ENCODE measurements at places on chromosomes 11 and 22.

DNA sequence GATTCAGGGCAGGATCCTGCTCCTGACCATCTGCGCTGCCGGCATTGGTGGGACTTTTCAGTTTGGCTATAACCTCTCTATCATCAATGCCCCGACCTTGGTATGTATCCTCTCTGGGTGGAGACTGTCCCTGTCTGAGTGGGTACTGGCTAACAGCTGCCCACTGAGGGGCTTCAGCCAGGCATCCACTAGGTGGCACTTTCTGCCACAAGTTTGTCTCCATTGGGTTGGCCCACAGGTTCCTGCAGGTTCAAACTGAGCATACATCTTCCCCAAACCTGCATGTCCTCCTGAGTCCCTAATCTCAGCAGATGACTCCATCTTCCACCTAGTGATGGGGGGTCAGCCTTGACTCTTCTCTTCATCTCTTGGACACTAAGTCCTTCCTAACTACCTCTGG is 4.4 kb downstream of the SLC2A11 start:
- peak; percentile 47 for DNase-seq

DNA sequence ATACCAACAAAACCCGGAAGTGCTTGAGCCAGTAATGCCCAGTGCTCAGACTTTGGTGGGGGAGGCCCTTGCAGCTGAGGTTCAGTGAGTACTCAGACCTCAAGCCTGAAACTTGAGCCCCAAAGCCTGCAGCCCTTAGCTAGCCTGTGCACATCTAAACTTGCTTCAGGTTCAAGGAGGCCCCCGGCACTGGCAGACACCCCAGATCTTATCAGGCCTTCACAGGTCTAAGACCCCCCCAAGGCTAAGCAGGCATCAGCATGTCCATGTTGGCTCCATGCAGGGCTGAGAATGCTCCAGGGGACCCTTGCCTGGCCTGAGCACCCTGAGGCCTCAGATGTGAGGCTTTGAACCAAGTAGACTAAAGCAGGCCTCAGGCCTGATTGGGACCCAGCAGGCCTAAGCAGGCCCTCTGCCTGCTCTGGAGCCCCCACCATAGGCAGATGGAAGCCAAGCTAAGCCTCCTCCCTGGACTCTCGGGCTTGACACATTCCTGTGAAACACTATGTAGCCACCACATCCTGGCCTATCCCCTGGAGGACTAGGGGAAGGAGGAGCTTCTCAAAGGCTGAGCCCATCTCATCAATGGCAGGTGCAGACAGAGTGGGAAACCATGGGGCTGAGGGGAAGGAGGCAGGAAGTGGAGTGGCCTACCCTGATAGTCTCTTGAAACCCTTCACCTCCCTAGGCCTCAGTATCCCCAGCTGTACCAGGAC is 1.2 kb upstream of the CASTOR1 start:
- peak; percentile 41 for DNase-seq

- DNase-seq, result no peak
These were observed 112.7 kb downstream of the SHANK2 start for GRCh38 chr11:71139516-71140205.

GRCh38 chr11:70575396-70576060 is 177.2 kb downstream of the CTTN start:
- no peak for DNase-seq

- DNase-seq, result no peak
These were observed 26.3 kb upstream of the CXCR5 start for GRCh38 chr11:118857385-118857784.

DNA sequence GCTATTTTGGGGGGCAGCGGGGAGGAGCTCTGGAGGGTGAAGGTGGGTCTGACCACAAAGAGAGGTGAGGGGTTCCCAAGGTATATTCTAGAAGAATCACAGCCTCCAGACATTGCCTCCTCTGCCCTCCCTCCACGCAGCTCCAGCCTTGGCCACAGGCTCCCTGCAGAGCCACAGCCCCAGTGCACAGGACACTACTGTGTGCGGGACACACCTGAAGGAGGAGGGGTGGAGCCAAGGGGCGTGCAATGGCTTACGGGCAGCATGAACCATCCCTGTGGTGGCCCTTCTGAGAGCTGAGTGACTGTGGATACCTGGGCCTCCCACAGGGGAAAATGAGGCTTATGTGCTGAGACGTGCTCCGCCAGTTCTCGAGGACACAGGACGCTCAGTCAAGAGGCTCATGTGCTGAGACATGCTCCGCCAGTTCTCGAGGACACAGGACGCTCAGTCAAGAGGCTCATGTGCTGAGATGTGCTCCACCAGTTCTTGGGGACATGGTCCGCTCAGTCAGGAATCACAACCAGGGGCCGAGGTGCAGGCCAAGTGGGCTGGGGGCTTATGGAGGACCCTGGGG is 417.3 kb downstream of the SHANK2 start:
- no peak for DNase-seq

- DNase-seq, result peak; percentile 72
These were observed 191.6 kb upstream of the CADM1 start for GRCh38 chr11:115695677-115696364.

GRCh38 chr11:69475141-69475865 is 6.2 kb upstream of the LINC01488 start:
- DNase-seq, result no peak

DNA sequence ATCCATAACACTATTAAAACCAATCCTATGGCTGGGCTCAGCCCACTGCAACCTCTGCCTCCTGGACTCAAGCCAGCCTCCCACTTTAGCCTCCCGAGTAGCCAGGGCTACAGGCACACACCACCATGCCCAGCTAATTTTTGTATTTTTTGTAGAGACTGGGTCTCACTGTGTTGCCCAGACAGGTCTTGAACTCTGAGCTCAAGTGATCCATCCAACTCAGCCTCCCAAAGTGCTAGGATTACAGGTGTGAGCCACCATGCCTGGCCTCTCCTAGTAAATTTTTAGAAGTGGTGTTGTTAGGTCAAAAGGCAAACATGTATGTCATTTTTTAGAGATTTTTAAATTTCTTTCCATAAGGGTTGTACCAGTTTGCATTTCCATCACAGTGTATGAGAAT is 14.2 kb downstream of the F2 start:
- DNase-seq, result no peak

Data from tongue (tissue), 3 donors.